Activated CD4-positive, CD25-positive, alpha-beta regulatory T cell (primary cell): ENCODE measurements at places on chromosomes 3 and 15.

DNA sequence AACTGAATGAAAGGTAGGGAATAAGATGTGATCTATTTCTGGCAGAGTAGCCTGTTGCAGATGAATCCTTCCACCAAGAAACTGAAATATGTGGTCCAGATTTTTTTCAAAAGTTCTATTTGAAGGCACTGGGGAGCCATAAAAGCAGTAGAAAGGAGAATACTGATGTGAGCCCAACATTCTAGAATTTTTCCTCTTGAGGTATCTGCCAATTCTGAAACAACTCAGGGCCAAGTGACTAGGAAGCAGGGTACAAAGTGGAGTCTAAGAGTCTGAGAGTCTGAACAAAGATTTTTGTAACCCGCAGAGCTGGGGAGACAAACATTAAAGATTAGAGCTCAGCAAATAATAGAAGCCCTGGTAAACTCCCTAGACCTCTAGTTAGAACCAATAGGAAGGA lies 58.3 kb upstream of the SLCO3A1 start:
- DNase-seq: no peak

GRCh38 chr15:33587773-33588172 lies 277.0 kb downstream of the RYR3 start:
- no peak for DNase-seq

DNA sequence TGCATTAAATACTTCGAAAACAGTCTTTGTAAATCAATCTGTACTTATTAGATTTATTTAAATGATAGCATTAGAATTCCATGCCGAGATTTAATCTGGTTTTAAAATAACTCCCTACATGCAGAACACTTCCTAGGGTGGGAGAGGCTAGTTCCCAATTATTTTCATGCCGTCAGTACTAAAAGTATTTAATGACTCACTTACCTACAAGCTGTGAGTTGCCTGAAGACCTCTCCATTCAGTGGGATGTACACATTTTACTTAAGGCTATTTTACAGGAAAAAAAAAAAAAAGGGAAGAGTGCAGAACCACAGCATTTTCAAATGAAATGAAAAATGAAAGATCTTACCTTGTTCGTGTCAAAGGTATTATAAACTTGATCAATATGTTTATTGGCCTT lies 469 bp downstream of the GUCA1C start:
- DNase-seq: no peak

DNA sequence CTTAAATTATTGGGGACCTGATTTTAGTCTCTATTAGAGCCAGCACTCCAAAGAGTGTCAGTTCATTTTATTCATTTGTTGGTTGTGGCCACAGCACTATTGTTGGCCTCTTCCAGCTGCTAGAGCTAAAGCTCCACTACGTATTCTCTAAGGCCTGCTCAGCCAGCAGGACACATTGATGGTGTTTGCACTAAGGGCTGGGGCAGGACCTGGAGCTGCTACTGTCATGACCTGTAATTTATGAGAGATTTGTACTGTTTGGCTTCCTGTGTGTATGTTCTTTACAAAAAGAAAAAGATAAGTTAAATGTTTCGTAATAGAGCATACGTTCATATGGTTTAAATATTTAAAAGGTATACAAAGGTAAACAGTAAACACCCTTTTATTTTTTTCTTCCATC lies 8.1 kb downstream of the GFM1 start:
- no peak for DNase-seq

- no peak for DNase-seq
Measured at GRCh38 chr3:155173771-155174170, 93.7 kb downstream of the MME start.

DNA sequence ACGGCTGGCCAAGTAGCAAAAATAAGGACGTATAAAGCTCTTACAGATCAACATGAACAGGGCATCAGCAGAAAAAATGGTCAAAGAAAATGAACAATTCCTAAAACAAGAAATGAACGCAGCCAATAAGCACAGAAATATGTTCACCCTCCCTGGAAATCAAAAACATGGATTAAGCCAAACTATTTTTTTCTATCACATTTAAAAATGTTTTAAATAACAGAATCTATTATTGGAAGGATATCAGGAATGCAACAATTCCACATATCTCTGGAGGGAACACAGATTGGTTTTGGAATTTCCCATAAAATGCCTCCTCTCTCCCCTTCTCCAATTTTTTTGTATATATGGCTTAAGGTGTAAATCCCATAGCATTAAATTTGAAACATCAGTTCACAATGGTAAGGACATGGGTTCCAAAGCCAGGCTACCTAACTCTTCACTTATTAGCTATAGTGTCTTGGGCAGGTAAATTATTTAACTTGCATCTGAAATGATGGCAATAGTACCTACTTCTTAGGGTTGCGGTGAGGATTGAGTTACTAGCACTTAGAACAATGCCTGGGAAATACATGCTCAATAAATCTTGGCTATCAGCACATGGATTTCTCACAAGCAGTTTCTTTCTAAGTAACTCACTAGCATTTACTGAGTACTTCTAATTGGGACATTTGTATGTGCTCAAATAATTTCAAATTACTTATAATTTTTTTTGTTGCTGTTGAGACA lies 10.1 kb downstream of the UACA start:
- no peak for DNase-seq

- DNase-seq: no peak
Measured at GRCh38 chr15:39699516-39700374, 82.9 kb downstream of the FSIP1 start.

DNA sequence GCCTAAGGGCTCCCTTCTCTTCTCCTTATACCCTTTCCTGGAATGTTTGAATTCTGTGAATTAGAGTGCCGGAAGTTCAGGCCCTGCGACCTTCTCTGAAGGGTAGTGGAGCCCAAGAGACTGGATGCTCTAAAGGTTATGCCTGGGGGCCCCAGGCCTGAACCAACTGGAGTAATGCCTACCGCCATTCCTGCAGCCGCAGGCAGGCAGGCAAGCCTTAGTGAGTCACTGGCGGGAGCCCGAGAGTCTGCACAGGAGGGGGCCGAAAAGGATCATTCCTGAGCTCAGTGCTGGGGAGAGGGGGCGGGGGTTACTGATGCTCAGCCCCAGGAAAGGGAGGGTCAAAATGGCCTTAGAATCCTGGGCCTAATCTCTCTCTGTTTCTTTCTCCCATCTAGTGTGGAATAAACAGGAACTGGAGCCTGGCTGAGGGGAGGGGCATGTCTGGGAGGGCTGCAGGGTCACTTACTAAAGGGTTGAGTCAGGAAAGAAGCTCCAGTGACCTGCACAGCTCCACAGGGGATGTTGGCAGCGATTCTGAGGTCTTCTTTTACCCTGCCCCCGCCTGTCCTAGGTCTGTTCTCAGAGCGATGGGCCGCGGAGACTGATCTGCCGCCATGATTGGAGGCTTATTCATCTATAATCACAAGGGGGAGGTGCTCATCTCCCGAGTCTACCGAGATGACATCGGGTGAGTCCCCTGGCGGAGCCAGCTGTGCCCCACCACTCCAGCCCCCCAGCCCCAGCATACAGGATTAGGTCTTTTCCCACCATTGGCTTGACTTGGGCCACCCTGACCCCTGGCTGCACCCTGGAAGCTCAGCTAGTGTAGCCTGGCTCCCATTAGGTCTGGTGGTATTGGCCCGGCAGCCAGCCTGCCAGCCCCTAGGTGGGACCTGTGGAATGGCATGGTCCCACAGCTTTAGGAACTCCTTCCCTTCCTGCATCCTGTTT lies 2.0 kb downstream of the AP2M1 start:
- no peak for DNase-seq

GRCh38 chr3:133670525-133670995 lies 8.8 kb upstream of the TOPBP1 start:
- DNase-seq: no peak

GRCh38 chr3:182803596-182803995 lies 10.3 kb downstream of the ATP11B start:
- DNase-seq: no peak

GRCh38 chr15:63497642-63498467 lies 6.5 kb upstream of the USP3 start:
- DNase-seq: peak; percentile 19

DNA sequence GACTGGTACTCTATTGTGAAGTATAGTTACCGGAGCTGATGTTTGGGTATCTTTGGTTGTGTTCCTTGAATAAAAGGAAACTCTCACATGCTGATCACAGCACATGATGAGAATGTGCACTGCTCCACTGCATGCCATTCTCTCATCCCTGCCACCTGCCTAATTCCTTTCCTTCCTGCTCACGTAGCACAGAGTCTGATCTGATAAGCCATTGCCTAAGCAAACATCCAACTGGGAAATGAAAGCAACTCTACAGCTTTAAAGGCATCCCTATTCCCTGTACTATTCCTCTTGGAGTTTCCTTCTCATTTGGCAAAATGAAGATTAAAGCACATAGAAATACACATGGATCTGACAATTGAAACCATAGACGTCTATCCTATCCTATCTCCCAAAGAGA lies 359.8 kb downstream of the C3orf38 start:
- no peak for DNase-seq

DNA sequence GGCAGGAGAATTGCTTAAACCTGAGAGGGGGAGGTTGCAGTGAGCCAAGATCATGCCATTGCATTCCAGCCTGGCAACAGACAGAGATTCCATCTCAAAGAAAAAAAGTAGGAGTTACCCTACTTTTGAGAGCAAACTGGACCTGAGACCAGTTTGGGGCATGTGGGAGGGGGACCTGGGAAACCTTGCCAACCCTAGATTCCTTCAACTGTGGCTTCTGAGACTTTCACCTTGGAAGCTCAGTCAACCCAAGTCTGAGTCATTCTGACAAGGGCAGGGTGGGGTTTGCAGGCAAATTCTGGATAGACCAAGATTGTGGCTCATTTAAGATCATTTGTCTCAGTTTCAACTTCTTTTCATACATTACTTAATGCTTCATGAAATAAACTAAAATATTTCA lies 23.8 kb upstream of the SIAH2 start:
- no peak for DNase-seq

GRCh38 chr3:114834175-114834940 lies 312.7 kb downstream of the ZBTB20 start:
- DNase-seq: no peak

DNA sequence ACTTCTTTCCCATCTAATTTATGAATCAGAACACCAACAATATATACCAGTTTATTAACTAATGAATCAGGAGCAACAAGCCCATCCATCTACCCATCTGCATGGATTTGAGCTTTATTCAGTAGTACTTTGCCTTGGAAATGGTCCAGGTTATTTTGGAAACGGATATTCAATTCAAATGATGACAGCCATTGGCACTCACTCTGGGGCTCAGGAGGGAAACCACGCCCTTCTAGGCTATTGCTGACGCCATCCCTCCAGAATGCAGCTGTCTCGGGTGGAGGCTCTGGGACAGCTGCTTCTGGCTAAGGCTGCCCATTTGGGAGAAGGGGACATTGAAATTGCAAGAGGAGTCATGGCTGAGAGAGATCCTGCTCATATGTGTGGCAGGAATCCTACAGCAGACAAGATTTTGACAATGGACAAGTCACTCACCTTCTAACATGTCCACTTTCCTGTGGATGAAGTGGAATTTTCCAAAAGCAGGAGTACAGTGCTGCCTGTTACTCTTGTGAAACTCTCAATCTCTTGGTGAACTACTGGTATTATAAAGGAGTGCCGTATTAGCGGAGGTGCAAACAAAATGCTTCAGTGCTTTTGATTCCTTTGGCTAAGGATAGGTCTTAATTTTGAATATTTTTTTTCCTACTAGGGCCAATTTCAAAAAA lies 29.3 kb upstream of the TRAK1 start:
- DNase-seq: no peak

DNA sequence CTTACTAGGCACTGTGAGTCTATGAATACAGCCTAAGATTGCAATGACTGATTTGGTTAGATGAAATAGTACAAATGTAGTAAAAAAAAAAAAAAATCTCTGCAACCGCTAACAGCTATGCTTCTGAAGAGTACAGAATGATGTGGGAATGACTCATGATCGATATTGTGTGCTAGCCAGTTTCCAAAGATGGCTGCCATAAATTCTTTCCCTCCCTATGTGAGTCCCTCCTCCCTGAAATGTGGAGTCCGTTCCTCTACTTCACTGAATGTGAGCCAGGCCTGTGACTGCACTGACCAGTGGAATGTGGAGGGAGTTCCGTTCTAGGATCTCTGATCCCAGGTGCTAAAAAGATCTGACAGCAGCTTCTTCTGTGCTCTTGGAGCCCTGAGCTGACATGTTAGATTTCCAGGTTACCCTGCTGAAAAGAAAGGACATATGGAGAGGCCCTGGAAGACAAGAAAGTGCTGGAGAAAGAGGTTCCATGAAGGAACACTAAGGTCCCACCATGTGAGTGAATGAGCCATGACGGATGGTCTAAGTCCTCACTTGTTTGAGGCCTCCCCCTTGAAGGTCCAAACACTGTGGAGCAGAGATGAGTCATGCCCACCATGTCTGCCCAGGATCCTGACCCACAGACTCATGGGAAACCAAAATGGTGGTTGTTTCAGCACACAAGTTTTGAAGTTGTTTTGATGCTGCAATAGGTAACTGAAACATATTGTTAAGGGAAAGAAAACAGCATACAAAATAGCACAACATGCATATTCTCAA lies 46.3 kb downstream of the DGKG start:
- no peak for DNase-seq

GRCh38 chr15:74130155-74130848 lies at the start of gene ISLR2:
TSS of gene ISLR2 (plus strand) at chr15:74130586. CDS start at chr15:74132755, 2,169 bp downstream.
- DNase-seq: no peak

- DNase-seq: no peak
Measured at GRCh38 chr15:50854601-50855490, 53.6 kb upstream of the AP4E1 start.

DNA sequence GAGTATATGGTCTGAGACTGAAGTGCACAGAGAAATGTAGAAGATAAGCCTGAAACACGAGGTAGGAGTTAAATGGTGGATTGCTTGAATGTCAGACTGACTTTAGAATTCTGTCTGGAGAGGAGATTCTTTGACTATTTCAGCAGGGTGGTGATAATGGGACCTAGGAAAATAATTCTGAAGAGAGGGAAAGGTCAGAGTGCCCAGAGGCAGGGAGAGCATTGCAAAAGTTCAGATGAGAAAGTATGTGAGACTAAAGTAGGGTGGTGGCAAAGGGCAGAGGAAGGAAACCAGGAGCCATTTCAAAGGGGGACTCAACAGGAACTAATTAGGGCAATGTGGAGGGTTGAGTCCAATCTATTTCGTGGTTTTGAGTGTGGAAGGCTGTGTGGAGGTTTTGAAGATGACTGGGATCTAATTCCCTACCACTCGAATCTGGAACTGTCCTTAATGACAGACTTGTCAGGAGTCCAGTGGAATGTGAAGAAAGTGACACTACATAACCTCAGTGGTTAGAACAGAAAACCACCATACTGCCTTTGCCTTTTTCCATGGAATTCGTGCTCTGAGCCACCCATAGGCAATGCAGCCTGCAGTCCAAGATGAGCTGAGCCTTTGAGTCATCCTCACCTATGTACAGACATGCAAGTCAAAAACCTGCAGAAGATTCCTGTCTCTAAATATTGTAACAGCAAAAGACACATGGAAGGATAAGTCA lies 16.1 kb downstream of the CPOX start:
- DNase-seq: no peak

GRCh38 chr15:100113351-100114080 lies 228.3 kb downstream of the ADAMTS17 start:
- DNase-seq: no peak

GRCh38 chr3:178320456-178321351 lies 215.5 kb upstream of the KCNMB2 start:
- no peak for DNase-seq

- DNase-seq: no peak
Measured at GRCh38 chr3:130748981-130749380, 2.4 kb upstream of the PIK3R4 start.
